ENCODE measurements at places on chromosomes 13 and 19.

- DNase-seq: no peak
Measured at GRCh38 chr19:17788632-17789031, 6.3 kb upstream of the B3GNT3 start.

- DNase-seq: no peak
Measured at GRCh38 chr19:19327672-19328071, 7.0 kb downstream of the MAU2 start.

- no peak for DNase-seq
Measured at GRCh38 chr19:39398297-39398864, 7.2 kb downstream of the MED29 start.

- DNase-seq: no peak
Measured at GRCh38 chr19:4456843-4457653, 546 bp downstream of the UBXN6 start.

DNA sequence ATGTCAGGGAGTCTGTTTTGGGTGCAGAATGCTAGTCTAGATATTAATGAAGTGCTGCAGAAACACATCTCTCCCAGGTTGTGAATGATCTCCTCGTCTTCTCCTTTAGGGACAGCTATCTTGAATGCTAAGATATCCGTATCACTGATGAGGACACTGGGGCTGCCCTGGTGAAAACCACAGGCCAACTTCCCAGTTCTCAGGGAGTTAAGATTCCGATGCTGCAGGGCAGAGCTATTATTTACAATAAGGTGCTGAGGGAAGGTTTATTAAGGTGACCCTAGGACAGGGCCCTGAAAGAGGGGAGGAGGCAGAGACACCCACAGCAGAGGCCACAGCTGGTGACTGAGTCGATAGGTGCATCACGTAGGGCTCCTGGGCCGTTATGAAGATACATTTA is 66.1 kb downstream of the TNFRSF19 start:
- DNase-seq: no peak

DNA sequence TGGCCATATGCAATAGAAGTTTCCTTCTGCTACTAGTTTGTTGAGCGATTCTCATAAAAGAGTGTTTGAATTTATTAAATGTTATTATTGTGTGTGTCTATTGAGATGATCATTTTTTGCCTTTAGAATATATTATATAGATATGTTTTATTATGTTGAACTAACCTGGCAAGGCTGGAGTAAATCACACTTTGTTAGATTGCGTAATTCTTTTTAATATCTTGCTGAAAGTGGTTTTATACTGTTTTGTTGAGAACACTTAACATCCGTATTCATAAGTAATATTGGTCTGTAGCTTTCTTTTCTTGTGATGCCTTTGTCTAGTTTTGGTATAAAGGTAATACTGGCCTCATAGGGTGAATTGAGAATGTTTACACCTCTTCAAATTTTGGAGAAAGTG is 574.3 kb upstream of the PCDH20 start:
- no peak for DNase-seq

- no peak for DNase-seq
Measured at GRCh38 chr19:16698914-16699313, 20.7 kb upstream of the NWD1 start.

- no peak for DNase-seq
Measured at GRCh38 chr13:103540382-103540765, 474.2 kb upstream of the SLC10A2 start.

- DNase-seq: no peak
Measured at GRCh38 chr19:14035706-14036105, 4.1 kb downstream of the IL27RA start.

GRCh38 chr13:26325876-26326275 is 71.9 kb downstream of the CDK8 start:
- no peak for DNase-seq

GRCh38 chr19:16274447-16274846 is 50.2 kb upstream of the KLF2 start:
- DNase-seq: no peak

DNA sequence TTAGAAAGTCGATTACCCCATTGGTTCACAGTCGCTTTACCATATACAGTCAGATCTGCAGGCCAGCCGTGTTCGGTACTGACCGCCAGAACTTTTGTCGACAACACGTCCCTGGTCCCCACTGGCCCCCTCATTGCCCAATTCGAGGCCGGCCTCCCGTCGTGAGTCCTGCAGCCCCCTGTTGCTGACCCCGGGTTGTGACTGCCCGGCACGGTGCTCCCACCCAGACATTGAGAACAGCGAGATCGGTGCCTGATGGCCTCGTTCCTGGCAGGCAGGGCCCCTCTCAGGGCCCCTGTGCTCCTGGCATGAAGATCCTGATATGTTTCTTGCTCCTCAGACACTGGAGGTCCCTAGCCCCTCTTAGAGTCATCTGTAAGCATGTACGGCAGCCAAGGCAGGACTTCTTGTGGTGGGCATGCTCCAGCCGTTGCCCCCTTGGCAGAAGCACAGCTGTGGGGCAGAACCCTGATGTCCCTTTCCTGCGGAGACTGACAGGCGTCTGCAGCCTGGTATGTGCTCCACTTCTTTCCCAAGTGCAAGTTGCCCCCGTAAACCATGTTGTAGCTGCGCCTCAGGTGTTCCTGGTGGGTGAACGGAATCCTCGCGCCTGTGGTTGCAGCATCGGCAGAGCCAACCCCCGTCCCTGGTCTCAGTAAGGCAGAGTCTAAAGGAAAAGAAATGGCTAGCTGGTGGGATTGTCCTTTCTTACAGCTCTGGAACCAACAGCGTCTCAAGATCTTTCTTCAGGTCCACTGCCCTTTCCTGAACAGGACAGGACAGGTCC is 123.2 kb upstream of the SPACA7 start:
- DNase-seq: no peak

All from C1 segment of cervical spinal cord (tissue), 14 donors.